BJ (cell line): ENCODE measurements at places on chromosomes 4 and X.

GRCh38 chr4:13750594-13750993 is 123.1 kb upstream of the BOD1L1 start:
- no peak for DNase-seq

- no peak for DNase-seq
These were observed 6.0 kb upstream of the BCOR start for GRCh38 chrX:40103565-40104323.

DNA sequence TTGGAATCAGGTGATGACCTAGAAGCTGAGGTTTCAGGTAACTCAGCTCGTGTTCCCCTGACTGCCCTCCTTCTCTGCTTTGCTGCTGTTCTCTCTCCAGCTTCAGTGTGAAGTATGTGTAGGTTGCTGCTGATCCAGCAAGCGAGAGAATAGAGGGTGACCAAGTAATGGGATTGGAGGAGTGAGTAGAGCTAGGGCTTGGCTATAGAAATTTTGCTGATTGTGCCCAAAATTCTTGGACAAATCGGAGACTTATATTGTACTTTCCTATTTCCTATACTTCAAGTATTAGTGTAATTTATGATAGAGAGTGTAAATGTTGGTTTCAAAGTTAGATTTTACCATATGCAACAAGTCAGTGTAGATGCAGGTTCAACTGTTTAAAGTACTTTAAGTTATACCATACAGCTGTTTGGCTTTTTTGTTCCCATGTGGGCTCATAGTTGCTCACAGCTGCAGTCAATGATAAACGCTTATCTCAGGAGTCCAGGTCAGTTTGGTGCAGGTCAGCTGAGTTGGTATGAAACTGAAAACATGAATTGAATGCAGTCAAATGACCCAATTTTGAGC is 48.0 kb downstream of the RAPGEF2 start:
- DNase-seq = no peak

GRCh38 chr4:1727117-1728031 is 6.1 kb downstream of the TACC3 start:
- DNase-seq = no peak

DNA sequence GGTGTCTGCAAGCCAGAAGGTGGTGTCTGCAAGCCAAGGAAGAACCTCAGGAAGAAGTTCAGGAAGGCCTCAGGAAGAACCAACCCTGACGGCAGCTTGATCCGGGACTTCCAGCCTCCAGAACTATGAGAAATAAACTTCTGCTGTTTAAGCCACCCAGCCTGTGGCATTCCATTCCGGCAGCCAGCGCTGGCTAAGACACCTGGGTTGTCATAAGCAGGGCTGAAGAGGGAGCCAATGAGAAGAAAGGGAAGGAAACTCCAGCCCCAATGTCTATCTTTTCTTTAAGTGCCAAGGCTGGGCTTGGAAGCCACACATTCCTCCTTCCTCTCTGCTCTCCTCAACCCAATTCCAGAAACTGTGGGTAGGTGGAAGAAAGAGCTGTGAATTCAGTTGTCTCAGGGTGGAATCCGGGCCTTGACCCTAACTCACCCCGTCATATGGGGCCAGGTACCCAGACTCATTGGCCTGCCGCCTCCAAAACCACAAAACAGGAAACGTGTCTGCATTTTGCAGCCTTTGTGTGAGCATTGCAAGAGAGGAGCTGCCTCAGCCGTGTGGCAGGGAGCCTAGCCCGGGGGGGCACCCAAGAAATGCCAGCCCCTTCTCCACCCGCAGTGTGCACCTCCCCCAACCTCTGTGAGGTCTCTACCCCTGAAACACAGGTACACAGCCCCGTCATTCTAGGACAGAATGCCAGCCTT is 26.8 kb downstream of the CRMP1 start:
- DNase-seq = no peak
